Spinal cord (tissue), 10 donors: ENCODE measurements at places on chromosomes 2 and 18. TPM values are rescaled to one million over a fixed set of nuclear protein-coding genes. Genes with fewer than 3 reads are reported as not detected.

GRCh38 chr2:240909216-240909974, 3.3 kb downstream of the CROCC2 start:
- DNase-seq = no peak

The EGR4 gene
- total RNA-seq = 0.10 TPM

DNA sequence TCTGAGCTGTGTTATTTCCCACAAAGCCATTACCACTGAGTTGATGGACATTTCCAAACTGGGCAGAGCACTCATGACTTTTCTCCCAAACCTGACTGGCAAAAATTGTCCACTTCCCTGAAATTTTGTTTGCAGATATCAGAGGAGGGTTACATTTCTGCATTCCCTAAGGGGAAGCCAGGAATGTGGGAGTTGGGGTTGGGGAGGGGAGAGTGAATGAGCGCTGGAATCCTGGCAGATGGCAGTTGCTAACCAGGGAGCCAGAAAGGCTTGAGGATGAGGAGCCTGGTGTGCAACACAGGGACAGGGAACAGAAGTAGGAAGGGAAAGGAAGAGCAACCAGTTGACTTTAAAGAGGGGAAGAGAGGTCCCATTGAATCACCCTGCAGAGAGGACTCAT, 14.0 kb upstream of the CCNYL1 start:
- no peak for DNase-seq

DNA sequence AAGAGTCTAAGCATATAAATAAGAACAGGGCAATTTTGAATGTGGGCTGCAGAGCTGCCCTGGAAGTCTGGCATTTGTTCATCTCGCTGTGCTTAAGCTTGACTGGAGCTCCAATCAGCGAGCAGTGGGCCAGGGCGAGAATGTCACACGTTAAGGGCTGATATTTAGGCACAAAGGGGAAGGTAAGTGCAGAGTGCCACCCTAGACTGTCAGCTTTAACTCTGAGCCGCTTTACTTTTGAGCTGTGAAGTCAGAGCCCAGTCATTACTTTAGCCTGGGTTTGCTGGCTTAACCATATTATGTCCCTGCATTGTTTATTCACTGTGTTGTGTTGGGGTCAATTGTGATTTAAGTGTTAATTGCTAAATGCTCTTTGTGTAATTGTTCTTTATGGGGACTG, 236.1 kb upstream of the SIX3 start:
- no peak for DNase-seq

- DNase-seq = no peak
These were observed 152.0 kb downstream of the INSIG2 start for GRCh38 chr2:118240276-118240675.

- DNase-seq = no peak
These were observed 59.3 kb downstream of the WDR75 start for GRCh38 chr2:189500456-189501160.

DNA sequence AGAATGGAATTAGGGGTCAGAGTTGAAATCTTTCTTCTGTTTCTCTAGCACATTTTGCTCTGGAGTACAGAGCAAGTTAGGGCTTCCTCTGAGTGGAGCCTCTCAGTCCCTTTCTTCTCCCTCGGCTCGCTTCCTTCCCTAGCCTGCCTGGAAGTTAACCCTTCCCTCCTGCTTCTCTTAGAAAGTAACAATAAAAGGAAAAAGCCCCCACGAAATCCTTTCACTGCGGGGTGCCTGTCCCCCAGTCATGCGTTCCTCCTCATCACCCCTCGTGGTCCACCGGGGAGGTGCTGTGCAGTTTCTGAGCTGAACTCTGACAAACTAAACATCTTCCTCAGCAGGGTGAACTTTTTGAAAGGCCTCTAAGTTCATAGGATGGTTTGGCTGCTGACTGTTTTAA, 2.0 kb downstream of the IGFBP2 start:
- DNase-seq = no peak

- DNase-seq = no peak
These were observed 65.8 kb downstream of the NDUFA10 start for GRCh38 chr2:239959059-239959971.

- no peak for DNase-seq
These were observed 61.8 kb downstream of the MREG start for GRCh38 chr2:215951558-215951957.

- no peak for DNase-seq
These were observed 453.2 kb downstream of the LPIN1 start for GRCh38 chr2:12199491-12200211.

The GKN1 gene
- not detected for total RNA-seq

GRCh38 chr2:188512456-188512855, 220.8 kb downstream of the GULP1 start:
- peak; percentile 45 for DNase-seq

GRCh38 chr2:60488291-60488690, 65.2 kb downstream of the BCL11A start:
- no peak for DNase-seq

The MAP2 gene
- 541 TPM for total RNA-seq

The KCNJ3 gene
- 2.9 TPM for total RNA-seq
